NCI-H774 (cell line): ENCODE measurements at places on chromosomes 5 and 9.

- DNase-seq: no peak
Measured at GRCh38 chr9:37978983-37979382, 75.1 kb upstream of the SLC25A51 start.

GRCh38 chr9:134359493-134360179 lies 33.4 kb downstream of the RXRA start:
- DNase-seq: no peak

GRCh38 chr5:178327931-178328711 lies 95.5 kb upstream of the PHYKPL start:
- DNase-seq: no peak

- no peak for DNase-seq
Measured at GRCh38 chr9:99563364-99563763, 258.3 kb upstream of the NR4A3 start.

- DNase-seq: no peak
Measured at GRCh38 chr5:14495301-14495700, 86.3 kb upstream of the OTULINL start.

DNA sequence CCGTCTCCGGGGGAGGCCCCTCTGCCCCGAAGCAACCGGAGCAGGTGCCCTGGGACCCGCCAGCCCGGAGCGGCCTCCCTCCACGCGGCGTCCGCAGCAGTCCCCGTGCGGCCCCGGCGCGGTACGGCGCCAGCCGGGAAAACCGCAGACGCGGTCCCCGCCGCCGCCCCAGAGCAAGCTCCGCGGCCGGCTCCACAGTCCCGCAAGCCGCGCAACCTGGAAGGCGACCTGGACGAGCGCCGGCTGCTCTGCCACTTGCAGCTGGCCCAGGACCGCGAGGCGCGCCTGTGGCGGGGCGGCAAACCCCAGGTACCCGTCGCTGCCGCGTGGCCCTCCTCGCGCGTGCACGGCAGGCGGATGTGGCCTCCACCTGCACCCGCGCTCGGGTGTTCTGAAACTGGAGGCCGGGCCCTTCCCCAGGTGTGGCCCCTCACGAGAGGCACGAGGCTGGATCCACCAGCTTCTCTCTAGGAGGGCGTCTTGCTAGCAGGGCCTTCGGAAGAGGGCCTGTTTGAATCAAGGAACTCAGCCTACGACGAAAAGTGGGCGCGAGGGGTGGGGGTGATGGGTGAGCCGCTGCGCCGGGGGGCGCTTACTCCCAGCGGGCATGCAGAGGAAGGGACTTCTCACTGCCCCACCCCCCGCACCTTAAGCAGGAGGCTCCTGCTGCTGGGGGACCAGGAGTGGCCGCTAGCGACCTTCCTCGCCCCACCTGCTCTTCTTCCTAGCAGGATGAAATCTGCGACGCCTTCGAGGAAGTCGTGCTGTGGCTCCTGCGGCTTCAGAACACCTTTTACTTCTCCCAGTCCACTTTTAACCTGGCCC lies 602 bp downstream of the CCNI2 start:
- no peak for DNase-seq
